ENCODE measurements at places on chromosomes 5 and 9.

GRCh38 chr5:133132717-133133116 lies 80.9 kb downstream of the HSPA4 start:
- no peak for DNase-seq

- no peak for DNase-seq
Measured at GRCh38 chr5:18489703-18490102, 855.4 kb downstream of the TAF11L14 start.

- DNase-seq: no peak
Measured at GRCh38 chr5:171549274-171549673, 129.8 kb downstream of the FGF18 start.

DNA sequence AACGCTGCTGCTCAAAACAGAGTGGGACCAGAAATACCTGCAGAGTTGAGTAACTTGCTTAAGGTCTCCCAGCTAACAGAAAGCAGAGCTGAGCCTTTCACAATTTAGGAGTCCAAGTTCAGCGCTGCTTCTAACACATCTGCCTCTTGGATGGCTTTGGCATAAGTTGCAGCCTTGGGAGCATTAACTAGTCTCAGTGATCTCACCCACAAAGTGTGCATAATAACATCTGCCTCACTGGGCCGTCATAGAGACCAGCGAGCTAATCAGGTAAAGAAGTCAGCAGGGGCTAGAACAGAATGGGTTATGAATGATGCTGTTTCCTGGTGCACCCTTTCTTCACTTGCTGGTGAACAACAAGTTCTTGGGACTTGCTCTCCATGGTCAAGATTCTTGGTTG lies 36.5 kb downstream of the WWC1 start:
- no peak for DNase-seq

- peak; percentile 20 for DNase-seq
Measured at GRCh38 chr5:176180339-176180738, 57.9 kb upstream of the SIMC1 start.

- peak; percentile 26 for DNase-seq
Measured at GRCh38 chr5:145056800-145057199, 778.3 kb downstream of the PRELID2 start.

DNA sequence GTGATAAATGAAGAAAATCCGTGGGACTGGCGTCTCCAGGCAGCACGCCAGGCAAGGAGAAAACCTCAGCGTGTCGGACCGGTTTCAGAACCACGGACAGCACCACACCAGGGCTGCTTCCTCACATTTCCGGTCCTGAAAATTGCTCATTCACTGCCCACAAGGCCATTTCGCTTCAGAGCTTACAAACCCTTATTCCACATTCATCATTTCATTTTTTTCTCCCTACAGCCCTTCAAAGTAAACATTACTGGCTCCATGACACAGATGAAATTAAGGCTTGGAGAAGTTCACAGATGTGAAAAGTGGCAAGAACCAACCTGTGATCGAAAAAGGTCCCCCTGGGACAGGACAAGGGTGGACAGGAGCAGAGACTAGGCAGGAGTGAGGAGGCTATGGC lies 1.5 kb upstream of the GPRIN1 start:
- DNase-seq: peak; percentile 84
